ENCODE measurements at places on chromosomes 4 and X.

GRCh38 chr4:148173397-148174017 is 268.7 kb downstream of the NR3C2 start:
- DNase-seq, result no peak

DNA sequence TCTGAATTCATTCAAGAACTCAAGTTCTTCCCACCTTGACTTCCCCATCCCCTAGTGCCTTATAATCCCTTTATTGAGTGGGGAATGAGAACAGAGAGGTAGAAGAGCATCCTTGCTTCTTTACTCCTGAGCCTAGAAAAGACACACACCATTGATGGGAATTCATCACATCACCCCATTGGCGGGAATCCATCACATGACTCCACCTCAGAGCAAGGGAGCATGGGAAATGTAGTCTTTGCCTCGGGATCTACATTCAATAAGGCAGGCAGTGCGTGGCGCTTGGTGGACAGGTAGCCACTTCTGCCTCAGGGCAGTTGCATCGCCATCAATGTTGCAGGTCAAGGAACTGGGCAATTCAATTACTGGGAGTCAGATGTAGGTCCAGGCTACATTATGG is 50.7 kb downstream of the MXRA5 start:
- DNase-seq, result peak; percentile 43

- DNase-seq, result no peak
Measured at GRCh38 chr4:180734753-180735432, 1508.3 kb upstream of the TENM3 start.

- DNase-seq, result no peak
Measured at GRCh38 chrX:8005678-8006347, 78.6 kb upstream of the PNPLA4 start.

GRCh38 chr4:54189140-54189539 is 40.0 kb upstream of the PDGFRA start:
- no peak for DNase-seq

DNA sequence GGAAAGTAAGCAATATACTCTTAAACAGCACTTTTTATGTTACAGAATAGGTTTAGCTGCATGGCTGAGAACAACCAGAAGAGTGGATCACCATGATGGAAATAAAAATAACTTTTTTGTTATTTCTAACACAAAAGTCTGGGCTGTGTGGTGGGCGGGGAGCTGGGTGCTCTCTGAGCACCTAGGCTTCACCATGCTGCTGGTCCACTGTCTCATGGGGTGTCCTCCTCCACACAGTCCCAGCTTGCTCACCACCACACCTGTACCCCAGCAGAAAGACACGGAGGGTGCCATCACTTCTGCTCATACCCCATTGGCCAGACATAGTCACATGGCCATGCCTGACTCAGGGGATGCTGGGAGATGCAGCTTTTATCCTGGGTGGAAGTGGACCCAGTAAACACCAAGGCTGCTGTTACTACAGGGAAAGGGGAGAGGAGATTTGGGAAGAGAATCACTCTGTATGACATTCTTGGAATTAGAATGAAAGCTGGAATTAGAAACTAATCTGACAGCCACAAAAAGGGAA is 45.0 kb downstream of the CPZ start:
- no peak for DNase-seq

- DNase-seq, result no peak
Measured at GRCh38 chr4:187586892-187587291, 408.7 kb upstream of the ZFP42 start.

- DNase-seq, result no peak
Measured at GRCh38 chr4:174215057-174215456, 68.4 kb downstream of the FBXO8 start.

DNA sequence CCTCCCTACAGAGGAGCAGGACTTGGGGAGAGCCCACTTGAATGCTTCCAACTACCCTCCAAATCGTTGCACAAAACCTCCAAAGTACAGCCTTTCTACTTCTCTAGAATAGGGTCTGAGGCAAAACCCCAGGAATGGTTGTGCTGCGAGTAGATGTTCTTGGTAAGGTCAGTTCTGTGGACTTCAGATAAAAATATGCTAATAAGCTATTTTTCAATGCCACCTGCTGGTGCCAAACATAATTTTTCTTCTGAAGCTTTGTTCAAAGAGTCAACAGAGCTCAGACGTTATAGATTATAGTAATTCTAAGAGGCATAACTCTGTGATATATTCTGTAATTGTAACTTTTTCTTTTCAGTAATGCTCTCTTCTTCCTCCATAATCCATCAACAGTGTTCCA is 425.7 kb downstream of the GPAT3 start:
- peak; percentile 43 for DNase-seq

DNA sequence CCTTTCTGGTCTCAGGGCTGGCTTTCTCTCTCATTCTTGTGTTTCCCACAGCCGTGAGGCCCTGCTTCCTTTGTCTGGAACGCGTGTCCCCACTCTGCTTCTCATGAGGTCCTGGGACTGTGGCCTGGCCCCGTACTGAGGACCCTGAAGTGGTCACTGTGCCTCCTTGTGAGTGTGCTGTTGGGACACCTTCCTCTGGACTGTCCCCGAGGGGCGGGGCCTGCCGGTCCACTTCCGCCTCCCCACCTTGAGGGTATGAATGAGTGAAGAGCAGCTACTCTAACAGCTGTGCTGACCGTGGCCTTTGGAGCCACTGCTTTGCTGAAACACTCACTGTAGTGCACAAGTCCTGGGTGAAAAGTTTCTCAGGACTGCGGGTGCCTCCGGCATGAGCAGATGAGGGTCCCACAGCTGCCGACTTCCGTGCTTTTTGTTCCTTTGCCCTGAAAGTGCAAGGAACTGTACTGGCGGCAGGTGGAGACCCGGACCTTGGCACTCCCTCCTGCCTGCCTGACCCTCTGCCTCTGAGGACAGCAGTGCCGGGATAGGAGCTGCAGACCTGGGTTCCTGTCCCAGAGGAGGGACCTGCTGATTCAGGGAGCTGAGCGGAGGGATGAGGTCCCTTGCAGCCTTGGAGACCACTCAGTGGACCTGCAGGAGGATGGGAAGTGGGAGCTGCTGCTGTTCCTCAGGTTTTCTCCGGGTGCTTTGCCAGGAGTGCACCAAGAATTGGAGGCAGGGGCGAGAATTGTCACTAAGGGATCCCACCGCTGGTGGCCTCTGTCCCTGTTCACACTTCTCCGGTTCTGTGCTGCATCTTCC is 38.0 kb downstream of the HTT-AS start:
- no peak for DNase-seq

DNA sequence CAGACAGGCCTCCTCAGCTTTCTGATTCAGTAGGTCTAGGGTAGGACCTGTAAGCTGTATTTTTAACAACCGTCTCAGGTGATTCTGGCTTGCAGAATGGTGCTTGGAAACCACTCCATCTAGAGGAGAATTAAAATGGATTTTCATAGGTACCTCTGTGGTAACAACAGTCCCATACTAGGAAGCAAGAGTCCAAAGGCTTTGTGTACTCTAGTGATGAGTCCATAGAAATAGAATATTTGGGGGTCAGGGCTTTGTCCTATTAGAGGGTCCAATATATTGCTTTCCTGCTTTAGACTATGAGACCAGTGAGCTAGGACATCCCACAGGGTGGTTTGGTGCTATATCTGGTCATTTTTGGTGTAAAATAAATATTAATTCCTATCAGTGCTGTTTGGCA is 242.0 kb downstream of the SCFD2 start:
- DNase-seq, result no peak

DNA sequence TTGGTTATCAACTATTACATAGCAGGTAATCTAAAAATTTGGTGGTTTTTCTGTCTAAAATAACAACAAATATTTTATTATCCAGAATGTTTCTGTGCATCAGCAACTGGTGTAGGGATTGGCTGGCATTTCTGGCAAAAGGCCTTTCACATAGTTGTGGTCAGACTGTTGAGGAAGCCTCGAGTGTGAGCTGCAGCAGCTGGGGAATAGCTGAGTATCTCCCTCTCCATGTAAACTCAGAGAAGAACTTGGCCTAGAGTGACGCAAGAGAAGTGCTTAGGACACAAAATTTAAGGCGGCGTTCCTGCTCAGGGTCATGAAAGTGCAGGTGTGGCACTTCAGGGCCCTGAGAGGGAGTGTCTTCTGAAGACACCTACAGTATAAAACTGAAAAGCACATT is 558.9 kb downstream of the SPOCK3 start:
- DNase-seq, result peak; percentile 2

DNA sequence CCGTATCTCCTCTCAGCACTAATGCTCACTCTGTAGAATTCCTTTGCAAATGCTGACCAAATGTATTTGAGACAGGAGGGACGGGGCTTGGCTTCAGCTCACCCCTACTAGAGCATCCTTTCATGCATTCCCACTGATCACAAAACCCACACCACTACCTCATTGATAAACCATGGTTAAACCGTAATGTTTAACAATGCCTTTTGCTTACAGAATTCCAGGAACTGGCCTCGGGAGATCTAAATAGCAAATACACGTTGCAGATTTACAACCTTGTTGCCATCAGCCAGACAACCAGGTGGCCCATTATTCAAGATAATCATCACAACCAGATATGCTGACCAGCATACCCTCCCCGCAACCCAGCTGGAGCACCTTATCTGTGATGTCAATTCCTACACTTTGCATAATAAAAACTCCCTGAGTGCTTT is 391.9 kb downstream of the KCTD8 start:
- DNase-seq, result no peak

- no peak for DNase-seq
Measured at GRCh38 chr4:169770416-169770815, 12.7 kb upstream of the HPF1 start.

GRCh38 chrX:97330151-97330550 is 446.4 kb downstream of the RPA4 start:
- DNase-seq, result no peak

DNA sequence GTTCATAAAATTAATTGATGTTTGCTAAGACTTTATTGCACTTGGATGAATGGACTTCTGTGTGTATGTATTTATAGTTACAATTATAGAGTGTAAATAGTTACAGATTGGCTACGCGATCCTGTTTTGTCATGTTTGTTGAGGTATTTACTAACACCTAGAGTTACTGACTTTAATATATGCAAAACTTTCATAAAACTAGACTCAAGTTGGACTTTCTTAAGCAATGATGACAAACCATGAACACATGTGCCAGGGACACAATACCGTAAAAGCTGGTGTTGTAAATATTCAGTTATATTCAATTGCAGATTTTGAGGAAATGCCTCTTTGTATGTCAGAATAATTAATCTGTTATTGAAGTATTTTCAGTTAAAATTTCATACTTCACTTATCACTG is 6.1 kb downstream of the GRIA2 start:
- DNase-seq, result no peak

DNA sequence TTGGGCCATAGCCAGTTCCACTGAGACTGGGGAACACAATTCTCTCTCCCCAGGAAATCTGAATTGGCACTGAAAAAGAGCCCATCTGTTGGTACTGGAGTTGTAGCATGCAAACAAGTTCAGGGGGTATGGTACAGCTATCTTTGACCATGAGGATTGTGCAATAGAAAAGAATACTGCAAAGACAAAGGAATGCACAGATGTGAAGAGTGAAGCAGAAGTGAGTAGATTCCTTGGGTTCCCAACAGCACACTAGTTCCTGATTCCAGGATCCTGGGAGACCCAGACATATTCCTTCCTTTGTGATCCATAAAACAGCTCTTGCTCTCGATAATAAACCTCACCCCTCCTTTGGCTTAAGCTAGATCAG is 43.3 kb upstream of the CTAG2 start:
- DNase-seq, result no peak
